ENCODE measurements at places on chromosomes 3 and 15.

DNA sequence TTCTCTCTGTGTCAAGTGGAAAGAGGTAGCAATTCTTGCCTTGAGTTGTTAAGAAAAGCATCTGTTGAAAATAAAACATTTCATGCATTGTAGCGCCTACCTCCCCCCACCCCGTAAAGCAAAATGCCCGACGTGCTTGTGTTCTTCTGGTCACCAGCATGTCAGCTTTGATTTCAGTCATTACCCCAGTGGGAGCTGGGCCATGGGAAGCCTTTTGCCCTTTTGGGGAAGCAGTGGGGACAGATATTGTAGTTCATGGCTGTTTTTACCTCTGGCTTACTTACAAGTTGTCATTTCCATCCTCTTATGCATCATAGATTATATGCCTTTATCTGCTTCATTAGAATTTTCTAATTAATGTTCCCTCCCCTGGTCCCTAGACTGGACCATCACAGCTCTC lies 328.7 kb downstream of the RYR3 start:
- no peak for DNase-seq

- no peak for DNase-seq
Measured at GRCh38 chr3:123371426-123371825, 77.5 kb downstream of the ADCY5 start.

- no peak for DNase-seq
Measured at GRCh38 chr3:33602829-33603228, 115.2 kb downstream of the CLASP2 start.

- DNase-seq: no peak
Measured at GRCh38 chr3:46191730-46192129, 16.4 kb downstream of the CCR1 start.

- DNase-seq: no peak
Measured at GRCh38 chr15:62878070-62878469, 164.5 kb upstream of the TPM1 start.

GRCh38 chr3:66583424-66584040 lies 82.7 kb upstream of the LRIG1 start:
- DNase-seq: no peak

DNA sequence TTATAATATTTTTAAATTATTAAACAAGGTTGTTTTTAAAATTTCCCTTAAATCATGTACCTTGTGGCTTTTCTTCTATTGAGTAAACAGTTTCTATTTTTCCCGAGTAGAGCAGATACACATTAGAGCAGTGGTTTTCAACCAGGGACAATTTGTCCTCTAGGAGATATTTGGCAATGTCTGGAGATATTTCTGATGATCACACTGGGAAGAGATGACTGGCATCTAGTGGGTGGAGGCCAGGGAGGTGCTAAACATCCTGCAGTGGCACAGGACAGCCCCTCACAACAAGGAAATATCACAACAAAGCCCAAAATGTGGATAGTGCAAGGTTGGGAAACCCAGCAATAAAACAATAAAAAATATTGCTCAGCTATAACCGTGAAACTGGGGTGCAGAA lies 113.0 kb upstream of the PTPRG start:
- DNase-seq: no peak

- DNase-seq: no peak
Measured at GRCh38 chr3:32495609-32496008, 7.0 kb downstream of the CMTM6 start.

GRCh38 chr3:151548195-151548594 lies 87.3 kb upstream of the IGSF10 start:
- no peak for DNase-seq

DNA sequence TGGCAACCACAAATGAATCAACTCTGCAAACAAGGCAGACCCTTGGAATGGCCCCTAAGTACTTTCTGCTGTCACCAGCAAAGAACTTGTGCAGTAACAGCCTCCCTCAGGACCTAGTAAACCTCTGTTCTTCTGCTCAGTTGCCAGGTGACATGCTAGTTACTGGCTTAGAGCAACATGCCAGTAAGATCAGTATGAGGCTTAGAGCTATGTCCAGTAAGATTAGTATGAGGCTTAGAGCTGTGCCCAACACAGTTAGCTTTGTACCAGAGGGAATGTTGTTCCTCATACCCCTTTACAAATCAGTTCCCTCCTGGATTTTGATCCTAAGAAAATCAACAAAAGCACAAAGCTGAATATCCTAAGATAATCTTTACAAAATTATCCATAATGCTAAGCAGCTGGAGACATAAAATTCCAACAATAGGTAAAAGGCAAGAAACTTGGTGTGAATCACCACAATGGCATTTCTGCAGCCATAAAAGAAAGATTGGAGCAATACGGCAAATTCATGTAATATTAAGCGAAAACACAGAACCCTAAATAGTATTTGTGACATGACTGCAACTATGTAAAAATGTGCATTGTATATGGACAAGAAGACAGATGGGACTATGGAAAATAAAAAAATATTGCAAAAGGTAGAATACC lies 107.3 kb upstream of the LPP start:
- DNase-seq: no peak

GRCh38 chr15:62867844-62868243 lies 174.7 kb upstream of the TPM1 start:
- no peak for DNase-seq

DNA sequence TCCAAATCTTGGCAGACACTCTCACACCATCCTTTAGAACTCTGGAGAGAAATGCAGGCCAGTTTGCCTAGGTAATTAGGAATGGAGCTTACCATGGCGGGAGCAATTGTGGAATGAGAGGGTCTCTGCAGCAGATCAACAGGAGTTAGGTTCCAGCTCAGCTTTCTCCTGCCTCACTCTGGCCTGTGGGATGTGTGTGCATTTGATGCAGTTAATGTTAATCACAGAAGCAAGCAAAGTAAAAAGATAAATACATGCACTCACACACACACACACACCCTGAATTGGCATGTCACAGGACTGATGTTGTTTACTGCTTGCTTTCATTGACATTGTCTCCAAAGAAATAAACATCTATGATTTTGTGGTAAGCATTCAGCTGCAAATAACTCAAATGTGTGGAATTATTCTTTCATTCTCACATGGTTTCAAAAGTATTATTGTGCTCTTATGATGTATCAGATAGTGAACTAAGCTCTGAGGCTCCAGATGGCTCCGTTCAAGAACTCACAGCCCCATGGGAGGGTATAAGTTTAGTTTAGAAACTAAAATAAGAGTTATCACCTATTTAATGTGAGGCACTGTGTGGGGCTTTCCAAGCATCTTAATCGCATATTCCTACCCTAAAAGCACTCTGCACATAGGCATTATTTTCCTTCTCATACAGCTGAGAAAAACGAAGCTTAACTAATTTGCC lies 31.3 kb upstream of the BFSP2 start:
- DNase-seq: no peak

GRCh38 chr15:52018244-52018643 lies 775 bp upstream of the MAPK6 start:
- DNase-seq: no peak

DNA sequence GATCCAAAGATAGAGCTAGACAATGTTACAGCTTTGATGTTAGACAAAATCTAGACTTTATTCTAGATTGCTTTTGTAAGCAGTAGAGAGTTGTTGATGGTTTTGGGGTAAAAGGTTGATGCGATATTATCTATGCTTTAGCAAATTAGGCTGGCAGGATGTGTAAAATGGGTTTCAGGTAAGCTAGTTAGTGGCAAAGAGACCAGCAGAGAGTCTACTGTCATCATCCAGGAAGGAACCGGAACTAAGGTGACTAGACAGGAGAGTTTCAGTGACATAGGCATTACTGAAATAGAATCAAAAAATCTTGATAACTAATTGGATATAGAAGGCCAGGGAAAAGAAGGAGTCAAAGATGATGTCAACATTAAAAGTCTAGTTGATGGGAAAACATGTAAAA lies 11.1 kb downstream of the OR5K2 start:
- DNase-seq: no peak

DNA sequence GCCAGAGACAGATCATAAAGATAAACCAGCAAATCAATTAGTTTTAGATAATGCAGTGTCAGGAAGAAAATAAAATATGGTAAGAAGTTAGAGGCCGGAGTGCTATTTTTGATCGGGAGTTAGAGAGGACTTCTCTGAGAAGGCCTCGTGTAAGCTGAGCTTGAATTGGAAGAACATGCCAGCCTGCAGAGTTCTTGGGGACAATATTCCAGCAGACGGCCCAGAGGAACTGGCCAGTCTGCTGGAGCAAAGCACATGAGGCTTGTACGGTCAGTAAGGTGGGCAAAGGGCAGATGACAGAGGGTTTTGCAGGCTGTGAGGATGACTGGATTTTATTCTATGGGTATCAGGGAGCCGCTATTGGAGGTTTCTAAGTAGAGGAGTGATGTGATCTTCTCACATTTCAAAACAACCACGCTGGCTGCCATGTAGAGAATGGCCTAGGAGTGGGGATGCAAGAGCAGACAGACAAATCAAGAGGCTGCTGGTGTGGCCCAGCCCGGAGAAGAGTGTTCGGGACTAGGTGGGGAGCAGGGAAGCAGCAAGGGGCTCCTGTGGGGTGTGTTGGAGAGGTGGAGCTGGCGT lies 84.0 kb downstream of the HES1 start:
- DNase-seq: no peak

GRCh38 chr3:25783661-25784512 lies 644 bp upstream of the NGLY1 start:
- no peak for DNase-seq

DNA sequence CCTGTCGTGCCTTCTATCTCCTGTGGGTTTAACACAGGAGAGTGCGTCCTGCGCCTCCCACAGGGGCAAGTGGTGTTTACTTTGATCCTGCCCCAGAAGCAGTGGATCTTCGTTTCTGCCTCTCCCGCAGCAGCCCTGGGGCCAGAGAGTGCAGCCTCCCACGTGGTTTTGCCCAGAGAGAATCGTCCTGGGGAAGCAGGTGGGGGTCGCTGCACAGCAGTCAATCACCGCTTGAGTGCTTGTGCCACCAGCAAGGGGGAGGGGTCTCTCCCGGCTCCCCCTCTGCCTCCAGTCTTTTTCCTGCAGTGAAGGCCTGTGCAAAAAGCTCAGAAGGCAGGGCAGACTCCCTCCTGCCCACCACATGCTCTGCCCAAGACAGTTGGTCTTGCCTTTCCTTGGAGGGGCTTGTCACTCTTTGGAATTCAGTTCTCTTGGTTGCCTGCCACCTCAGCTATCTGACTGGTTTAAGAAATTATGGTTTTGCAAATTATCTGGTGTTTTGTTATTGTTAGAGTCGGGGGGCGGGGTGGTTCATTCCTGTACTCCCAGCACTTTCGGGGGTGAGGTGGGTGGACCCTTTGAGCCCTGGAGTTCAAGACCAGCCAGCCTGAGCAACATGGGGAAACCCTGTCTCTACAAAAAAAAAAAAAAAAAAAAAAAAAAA lies 26.9 kb downstream of the STOML1 start:
- peak; percentile 38 for DNase-seq

GRCh38 chr3:12750223-12750622 lies 8.8 kb downstream of the TMEM40 start:
- DNase-seq: no peak

Measured in stimulated activated CD4-positive, alpha-beta T cell treated with anti-CD3 and anti-CD28 coated beads, Interleukin-15, amount 100 ng/mL, for 1 hour (primary cell).